ENCODE measurements at places on chromosomes 13 and 19.

DNA sequence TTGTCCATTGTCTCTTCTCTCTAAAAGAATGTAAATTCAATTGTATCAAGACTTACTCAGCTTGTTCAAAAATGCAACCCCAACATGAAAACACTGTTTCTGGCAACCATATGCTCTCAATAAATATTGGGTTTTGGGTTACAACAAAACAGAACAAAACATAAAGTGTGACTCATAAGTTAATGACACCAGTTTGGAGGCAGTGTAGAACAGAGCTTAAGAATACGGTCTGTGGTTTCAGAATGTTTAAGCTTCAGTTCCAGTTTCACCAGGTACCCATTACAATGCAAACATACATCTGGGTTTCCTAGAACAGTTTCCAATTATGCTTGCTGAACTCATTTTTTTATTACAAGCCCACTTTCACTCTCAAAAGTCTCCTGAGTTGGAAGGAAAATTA is 285.8 kb upstream of the PCDH9 start:
- DNase-seq: peak; percentile 53

GRCh38 chr13:34300559-34300958 is 482.6 kb downstream of the RFC3 start:
- DNase-seq: no peak

GRCh38 chr13:31761951-31762350 is 22.6 kb downstream of the RXFP2 start:
- DNase-seq: no peak

DNA sequence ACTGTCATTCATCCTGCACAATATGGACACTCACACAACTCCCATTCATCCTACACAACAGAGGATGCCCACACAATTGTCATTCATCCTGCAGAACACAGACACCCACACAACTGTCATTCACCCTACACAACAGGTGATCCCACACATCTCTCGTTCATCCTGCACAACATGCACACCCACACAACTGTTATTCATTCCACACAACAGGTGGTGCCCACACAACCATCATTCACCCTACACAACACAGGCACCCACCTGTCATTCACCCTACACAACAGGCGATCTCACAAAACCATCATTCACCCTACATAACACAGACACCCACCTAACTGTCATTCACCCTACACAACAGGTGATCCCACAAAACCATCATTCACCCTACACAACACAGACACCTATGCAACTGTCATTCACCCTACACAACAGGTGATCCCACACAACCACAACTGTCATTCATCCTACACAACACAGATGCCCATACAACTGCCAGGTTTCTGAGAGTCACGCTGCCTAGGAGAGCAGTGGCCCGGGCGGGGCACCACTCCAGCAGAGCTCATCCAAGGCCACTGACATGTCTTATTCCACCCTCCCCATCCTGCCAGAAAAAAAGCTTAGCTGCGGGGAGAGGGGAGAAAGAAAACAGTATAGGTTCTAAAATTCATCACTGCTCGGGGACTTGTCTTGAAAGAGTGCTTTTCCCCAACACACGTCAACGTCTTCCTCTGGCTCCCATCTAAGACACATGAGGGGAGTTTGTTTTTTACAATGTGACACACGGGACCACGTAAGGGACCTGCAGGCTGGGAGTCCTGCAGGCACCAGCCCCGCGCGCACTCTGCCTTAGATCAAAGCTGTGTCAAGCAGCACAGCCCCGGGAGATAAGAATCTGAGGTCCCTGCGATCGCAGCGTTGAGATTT is 44.0 kb downstream of the KLF2 start:
- DNase-seq: no peak

DNA sequence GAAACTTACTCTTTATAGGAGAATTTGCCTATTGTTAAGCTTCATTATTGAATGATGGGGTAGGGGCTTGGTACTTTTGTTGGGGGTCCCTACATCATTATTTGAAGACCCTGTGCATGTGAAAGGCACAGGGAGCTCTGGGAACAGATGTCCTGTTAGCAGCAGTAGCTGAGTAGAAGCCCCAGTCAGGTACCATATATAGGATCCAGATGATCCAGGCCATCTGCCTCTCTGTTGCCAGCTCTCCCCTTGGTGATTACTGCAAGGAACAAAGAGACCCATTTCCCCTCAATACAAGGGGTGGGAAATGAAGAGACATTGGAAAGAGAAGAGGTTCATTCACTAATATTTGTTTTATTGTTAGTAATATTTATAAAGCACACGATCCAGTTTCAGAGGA is 4.4 kb upstream of the MTMR6 start:
- no peak for DNase-seq

DNA sequence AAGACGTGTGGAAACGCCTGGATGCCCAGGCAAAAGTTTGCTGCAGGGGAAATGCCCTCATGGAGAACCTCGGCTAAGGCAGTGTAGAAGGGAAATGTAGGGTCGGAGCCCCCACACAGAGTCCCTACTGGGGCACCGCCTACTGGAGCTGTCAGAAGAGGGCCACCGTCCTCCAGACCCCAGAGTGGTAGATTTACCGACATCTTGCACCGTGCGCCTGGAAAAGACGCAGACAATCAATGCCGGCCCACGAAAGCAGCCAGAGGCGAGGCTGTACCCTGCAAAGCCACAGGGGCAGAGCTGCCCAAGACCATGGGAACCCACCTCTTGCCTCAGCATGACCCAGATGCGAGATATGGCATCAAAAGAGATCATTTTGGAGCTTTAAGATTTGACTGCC is 7.0 kb upstream of the EDNRB start:
- no peak for DNase-seq

- DNase-seq: no peak
These were observed 101.3 kb downstream of the B3GLCT start for GRCh38 chr13:31301119-31301518.

GRCh38 chr19:50380137-50380536 is 3.9 kb downstream of the NR1H2 start:
- DNase-seq: no peak

DNA sequence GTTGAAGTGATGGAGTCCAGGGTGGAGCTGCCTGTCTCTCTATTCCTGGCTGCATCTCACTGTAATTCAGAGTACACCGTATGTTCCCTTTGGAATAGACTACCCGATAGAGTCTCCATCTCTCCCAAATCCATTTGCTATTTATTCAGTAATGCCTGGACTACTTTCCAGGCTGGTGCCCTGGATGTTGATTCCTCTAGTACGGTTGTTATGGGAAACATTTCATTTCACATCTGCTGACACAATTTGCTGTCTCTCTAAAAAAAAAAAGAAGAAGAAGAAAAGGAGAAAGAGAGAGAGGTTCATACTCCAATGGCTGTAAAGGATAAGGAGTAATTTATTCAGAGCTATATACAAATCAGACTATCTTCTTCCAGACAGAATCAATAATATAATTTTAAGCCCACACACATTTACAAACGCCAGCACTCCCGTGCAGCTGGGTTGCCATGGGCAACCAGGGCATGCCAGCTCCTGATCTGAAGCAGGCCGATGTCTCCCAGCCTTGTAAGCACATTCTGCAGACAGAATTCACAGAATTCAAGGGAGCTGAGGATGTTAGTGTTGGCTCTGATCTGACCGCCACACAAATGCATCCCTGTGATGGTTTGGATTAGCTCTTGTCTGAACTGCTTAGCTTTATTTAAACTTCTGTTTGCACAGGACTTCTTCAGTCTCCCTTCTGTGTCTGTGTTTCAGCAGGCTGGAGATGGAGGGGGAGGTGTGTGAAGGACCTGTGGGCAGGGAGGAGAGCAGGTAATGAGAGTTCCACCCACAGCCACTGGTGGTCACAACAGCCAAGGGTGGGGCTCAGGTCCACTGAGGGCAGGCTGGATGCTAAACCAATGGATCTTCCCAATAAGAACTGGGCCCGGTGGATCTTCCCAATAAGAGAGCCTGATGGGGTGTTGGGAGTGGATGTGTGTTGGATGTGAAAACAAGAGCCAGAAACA is 66.0 kb downstream of the TEX26 start:
- no peak for DNase-seq

DNA sequence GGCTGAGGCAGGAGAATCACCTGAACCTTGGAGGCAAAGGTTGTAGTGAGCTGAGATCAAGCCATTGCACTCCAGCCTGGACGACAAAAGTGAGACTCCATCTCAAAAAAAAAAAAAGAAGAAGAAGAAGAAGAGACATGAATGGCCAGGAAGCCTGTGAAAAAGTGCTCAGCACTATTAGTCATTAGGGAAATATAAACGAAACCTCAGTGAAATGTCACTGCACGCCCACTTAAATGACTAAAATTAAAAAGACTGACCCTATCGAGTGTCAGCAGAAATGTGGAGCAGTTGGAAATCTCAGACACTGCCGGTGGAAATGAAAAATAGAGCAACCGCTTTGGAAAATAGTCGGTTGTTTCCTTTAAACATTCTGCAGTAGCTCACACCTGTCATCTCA is 5.5 kb upstream of the TYROBP start:
- no peak for DNase-seq

DNA sequence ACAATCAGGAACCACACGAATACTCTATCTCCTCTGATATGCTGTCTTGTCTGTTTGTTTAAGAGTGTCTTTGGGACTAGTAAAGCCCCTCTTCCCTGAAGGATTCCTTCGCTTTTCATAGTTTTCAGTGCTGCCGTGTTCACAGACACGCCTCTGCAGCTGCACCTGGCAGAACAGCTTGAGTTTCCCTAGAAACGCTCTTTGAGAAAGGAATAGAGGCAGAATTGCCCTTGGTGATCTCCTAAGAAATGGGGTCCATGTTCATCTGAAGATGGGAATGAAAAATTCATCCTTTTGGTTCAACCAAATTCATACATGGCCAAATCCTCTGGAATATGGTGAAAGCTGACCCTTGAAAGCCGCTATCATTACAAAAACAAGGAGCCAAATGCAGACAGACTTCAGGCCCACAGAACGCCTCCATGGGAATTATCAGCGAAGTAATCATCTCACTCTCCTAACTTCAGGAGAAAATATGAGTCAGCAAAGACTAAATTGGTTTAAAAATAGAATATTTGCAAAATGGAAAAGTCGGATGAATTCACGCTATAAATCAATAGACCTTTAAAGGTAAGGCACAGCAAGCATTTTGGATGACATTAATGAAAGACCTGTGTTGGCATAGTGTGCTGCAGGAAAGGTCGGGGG is 5.5 kb downstream of the SACS start:
- DNase-seq: no peak

- DNase-seq: no peak
These were observed 83.2 kb upstream of the MCF2L start for GRCh38 chr13:112885782-112886268.

GRCh38 chr13:60501236-60501635 is 104.2 kb downstream of the TDRD3 start:
- peak; percentile 6 for DNase-seq

DNA sequence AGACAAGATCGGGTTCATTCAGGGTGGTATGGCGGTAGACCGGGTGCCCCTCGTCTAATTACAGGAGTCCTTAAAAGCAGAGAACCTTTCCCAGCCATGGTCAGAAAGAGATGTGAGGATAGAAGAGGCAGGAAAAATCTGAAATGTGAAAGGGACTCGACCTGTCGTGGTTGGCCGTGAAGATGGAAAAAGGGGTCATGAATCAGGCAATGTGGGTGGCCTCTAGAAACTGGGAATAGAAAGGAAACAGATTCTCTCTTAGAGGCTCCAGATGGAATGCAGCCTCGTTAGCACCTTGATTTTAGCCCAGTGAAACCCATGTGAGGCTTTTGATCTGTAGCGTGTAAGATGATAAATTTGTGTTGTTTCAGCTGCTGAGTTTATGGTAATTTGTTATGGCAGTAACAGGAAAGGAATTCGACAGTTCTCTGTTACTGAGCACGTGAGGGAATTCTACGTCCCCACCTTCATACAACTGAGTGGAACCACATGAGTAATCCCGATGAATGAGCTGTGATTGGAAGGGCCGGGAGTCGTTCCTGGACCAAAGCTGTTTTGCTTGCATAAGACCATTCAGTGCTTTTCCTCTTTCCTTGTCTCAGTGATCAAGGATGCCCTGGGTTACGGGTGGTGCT is 11.0 kb upstream of the CA11 start:
- DNase-seq: no peak

- no peak for DNase-seq
These were observed 15.3 kb downstream of the GRTP1 start for GRCh38 chr13:113348591-113348990.

DNA sequence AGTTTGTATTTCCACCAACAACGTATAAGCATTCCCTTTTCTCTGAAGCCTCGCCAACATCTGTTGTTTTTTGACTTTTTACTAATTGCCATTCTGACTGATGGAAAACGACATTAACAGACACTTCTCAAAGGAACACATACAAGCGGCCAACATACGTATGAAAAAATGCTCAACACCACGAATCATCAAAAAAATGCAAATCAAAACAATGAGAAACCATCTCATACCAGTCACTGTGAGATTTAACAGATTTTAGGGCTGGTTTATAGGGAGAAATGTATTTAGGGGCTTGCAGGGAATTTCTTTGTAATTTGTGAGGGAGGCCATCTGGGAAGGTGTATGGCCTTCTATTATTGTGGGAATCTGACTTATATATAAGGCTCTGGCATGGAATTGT is 2.8 kb upstream of the DZIP1 start:
- no peak for DNase-seq

- DNase-seq: no peak
These were observed 8.7 kb upstream of the GGACT start for GRCh38 chr13:100597253-100597652.

GRCh38 chr19:42468273-42468796 is 25.6 kb upstream of the CXCL17 start:
- no peak for DNase-seq

GRCh38 chr19:55097864-55098715 is 19.3 kb downstream of the PPP1R12C start:
- DNase-seq: peak; percentile 89

GRCh38 chr13:39054112-39054511 is 15.9 kb downstream of the NHLRC3 start:
- DNase-seq: no peak

DNA sequence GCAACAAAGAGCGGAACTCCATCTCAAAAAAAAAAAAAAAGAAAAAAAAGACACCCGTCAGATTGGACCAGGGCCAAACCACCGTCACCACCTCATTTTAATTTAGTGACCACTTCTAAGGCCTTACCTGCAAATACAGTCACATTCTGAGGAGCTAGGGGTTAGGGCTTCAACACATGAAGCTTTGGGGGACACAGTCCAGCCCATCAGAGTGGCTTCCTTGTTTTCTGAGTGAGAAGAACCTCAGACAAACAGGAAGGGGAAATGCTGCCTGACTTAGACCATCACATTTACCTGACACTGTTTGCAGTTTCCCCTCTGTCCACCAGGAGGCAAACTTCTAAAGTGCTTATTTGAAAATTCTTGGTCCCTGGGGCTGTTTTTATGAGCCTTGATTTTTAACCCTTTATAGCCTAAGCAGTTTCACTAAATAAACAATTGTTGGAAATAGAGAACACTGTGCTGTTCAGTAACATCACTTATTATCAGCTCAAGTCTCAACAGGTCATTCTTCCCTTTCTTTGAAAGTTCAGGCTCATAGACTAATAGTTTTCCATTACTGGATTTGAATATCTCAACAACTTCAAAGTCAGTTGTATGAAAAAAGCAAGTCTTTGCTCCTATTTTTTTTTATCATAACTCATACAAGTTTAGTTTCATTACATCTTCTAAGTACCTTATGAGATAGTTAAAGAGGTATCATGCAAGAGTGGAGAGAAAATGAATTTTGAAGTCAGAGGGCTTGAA is 74.9 kb upstream of the WASF3 start:
- peak; percentile 95 for DNase-seq
